ENCODE measurements at places on chromosomes 11 and 22. TPM values are rescaled to one million over a fixed set of nuclear protein-coding genes. Genes with fewer than 3 reads are reported as not detected.

DNA sequence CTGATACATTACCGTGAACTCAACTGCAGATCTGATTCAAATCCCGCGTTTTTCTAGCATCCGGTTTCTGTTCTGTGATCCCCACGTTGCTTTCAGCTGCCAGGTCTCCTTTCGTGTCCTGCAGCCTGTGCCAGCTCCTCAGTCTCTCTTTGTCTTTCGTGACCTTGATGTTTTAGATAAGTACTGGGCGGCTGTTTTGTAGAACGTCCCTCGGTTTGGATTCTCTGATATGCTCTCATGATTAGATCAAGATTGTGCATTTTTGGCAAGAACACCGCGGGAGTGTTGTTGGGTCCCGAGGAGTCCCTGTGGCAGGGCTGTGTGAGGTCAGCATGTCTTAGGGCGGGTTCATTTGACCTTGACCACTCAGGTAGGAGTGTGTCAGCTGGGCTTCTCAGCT is 38.6 kb downstream of the KCNQ1 start:
- DNase-seq, result no peak

GRCh38 chr11:63508009-63508408 is 2.1 kb downstream of the LGALS12 start:
- peak; percentile 24 for DNase-seq

GRCh38 chr22:46945481-46945880 is 183.0 kb downstream of the TBC1D22A start:
- no peak for DNase-seq

The C1QTNF5 gene
- 8.1 TPM for total RNA-seq

The SYTL2 gene
- 32.1 TPM for total RNA-seq

Data from HFFc6 (cell line).